ENCODE measurements at places on chromosomes 13 and 19. TPM values are rescaled to one million over a fixed set of nuclear protein-coding genes. Genes with fewer than 3 reads are reported as not detected.

The KLHL1 gene
- total RNA-seq, result not detected

DNA sequence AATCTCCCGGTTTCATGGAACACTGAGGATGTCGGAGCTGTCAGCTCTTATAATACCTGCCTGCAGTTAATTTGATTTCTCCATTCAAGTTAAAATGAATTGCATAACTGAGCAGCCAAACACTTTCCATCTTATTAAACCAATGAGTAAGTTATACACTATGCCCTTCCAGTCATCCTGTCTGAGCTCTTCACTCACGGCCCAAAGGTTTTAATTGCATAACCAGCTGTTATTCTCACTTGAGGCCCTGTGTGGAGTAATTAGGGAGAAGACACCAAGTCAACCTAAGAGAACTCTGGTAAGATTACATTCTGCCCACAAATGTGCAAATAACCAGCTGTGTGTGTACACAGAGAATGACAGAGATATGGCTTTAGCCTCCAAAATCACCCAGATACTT lies 303.5 kb downstream of the TBC1D4 start:
- no peak for DNase-seq

DNA sequence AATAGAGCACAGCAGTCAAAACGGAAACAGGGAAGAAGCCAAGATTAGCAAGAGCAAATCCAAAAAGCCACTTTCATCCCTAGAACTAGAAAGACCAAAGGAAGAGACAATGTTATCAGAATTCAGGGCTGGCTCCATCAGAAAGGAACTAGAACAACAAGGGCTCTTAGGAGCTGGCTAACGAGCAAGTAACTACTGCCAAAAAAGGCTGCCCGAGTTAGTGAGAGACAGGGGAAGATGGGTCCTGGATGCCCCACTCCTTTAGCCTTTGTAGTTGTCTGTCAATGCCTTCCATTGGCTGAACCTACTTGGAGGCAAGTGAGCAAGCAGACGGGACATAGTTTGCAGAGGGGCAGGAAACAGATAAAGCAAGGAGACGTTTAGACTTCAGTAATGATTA lies 240.4 kb downstream of the KLF12 start:
- DNase-seq, result no peak

- DNase-seq, result no peak
These were observed at the start of gene R3HDM4 for GRCh38 chr19:913080-913748. R3HDM4 (minus strand) TSS chr19:913219; CDS start chr19:913157, 62 bp downstream.

DNA sequence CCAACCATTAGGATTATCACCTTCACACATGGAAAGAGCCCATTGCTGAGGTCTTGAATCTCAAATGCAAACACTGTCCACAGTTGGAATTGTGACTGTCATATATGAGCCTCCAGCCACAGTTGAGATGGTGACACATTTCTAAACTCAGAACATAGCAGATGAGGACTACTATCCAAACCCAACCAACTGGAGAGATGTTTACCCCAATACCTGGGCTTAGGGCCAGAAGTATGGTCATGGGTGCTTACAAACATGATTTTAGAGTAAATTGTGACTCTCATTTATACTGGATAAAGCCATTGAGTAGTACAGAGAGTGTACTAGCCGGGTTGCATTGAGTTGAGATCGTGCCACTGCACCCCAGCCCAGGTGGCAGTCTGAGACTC lies 14.0 kb upstream of the ZNF681 start:
- DNase-seq, result no peak

- DNase-seq, result no peak
These were observed 3.3 kb downstream of the ALDH16A1 start for GRCh38 chr19:49456326-49456725.

DNA sequence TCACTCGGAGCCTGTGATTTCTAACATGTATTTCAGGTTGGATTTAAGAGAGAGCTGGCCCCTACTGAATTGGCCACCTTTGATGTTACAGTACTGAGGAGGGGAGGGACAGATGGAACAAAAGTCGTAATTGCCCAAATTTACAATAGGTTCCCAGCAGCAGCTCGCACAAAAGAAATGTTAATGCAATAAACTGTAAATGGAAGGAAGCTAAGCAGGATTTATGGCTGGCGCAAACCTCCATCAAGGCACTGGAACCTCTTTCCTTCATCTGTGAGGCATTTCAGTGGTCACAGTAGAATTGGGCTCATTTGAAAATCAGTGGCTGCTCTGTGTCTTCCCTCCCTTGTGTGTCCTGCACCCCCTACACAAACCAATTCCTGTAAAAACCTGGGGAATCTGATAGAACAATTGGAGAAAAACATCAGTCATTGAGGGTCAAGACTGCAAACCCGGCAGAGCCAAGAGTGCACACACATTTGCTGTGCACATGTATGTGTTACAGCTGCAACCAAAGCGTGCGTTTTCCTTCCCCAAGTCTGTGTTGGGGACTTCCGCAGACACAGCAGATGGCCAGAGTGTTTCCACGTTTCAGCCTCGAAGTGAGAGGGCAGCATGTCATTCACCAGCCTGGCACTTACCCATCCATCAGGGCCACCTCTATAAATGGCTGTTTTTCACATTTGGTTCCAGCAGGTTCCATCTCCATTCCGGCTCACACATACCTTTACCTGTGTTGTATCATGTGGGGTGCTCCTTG lies 192.8 kb downstream of the TM9SF2 start:
- DNase-seq, result no peak

GRCh38 chr19:53780506-53780905 lies 43.6 kb downstream of the NLRP12 start:
- no peak for DNase-seq

DNA sequence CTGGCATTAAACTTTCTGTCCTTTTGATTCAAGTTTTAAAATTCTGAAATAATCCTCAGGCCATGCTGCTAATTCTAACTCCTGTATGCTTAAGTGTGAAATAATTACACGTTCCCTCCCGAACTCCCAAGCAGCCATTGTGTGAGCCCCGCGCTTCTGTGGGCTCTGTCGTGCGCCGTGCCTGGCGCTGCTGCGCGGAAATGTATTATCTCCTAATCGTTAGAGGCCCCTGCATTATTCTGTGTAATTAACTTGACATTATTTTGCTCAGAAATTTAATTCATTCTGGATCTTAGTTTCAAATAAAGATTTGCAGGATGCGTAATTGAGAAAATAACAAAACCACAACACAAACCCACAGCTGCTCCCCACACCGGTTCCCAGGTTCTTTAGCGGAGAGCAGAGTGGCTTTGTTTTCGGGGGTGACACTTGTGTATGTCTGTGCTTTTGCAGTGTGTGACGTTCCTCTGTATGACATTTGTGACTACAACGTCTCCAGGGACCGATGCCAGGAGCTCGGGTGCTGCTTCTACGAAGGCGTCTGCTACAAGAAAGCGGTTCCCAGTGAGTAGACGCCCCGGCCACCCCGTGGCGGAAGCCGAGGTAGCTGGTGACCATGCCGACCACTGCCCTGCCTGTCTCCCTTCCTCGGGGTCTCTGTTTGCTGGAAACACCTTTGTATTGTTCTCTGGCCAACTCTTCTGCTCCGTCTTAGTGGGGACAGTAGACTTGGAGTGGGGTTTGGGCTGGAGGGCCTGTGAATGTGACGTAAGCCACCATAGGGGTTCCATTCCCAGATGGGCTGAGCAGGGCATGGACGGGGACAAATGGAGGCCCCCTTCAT lies 7.5 kb downstream of the TEX29 start:
- no peak for DNase-seq

Measured in H4 (cell line).